ENCODE measurements at places on chromosomes 7 and 10.

- no peak for DNase-seq
Observed at GRCh38 chr7:107173191-107173590, 4.4 kb downstream of the HBP1 start.

- peak; percentile 64 for DNase-seq
Observed at GRCh38 chr10:58755677-58756076, 243.0 kb downstream of the BICC1 start.

DNA sequence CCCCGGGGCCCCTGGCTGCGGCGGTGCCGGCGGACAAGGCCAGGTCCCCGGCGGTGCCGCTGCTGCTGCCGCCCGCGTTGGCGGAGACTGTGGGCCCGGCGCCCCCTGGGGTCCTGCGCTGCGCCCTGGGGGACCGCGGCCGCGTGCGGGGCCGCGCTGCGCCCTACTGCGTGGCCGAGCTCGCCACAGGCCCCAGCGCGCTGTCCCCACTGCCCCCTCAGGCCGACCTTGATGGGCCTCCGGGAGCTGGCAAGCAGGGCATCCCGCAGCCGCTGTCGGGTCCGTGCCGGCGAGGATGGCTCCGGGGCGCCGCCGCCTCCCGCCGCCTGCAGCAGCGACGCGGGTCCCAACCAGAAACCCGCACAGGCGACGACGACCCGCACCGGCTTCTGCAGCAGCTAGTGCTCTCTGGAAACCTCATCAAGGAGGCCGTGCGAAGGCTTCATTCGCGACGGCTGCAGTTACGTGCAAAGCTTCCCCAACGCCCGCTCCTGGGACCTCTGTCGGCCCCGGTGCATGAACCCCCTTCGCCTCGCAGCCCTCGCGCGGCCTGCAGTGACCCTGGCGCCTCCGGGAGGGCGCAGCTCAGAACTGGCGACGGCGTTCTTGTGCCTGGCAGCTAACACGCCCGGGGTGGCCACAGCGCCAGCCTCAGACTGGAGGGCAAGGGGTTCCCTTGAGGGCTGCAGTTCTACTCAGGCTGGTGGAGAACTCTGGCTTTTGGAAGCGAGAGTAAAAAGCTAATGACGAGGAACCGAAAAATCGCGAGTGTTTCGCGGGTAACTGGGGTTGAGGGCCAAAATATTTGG, 804 bp downstream of the FRAT1 start:
- DNase-seq = no peak

DNA sequence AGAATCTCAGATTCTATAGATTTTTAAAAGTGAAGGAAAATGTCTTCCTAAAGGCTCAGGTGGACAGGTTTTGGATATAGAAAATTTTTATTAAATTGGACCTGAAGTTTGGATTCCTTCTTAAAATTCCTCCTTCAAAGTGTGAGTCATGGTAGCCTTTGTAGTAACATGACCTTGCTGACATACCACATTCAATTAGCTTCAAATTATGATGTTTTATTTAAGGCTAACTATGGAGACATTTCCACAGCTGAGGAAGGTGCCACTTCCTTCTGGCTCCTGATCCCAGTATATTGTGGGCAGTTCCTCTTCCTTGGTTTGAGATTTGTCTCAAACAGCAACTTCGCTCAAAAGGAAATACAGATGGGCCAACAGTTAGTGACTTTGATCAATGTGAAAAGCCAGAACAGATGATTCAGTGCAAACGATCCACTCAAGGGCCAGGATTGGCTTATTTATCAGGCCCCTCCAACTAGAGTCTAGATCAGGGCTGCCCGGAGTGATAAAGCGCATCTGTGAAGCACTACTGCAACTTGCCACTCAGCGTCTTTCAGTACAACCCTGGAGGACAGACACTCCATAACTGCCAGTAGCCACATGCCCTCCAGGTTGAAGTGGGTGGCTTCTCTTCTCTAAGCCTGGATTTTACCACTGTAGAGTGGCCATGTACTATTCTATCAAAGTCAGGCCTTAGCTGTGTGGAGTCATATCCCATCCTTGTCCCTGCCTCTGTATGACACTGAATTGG, 573.5 kb downstream of the KIF20B start:
- no peak for DNase-seq

GRCh38 chr7:142865766-142866165, 10.9 kb downstream of the EPHB6 start:
- no peak for DNase-seq

- no peak for DNase-seq
Observed at GRCh38 chr7:120404042-120404441, 131.1 kb downstream of the KCND2 start.

DNA sequence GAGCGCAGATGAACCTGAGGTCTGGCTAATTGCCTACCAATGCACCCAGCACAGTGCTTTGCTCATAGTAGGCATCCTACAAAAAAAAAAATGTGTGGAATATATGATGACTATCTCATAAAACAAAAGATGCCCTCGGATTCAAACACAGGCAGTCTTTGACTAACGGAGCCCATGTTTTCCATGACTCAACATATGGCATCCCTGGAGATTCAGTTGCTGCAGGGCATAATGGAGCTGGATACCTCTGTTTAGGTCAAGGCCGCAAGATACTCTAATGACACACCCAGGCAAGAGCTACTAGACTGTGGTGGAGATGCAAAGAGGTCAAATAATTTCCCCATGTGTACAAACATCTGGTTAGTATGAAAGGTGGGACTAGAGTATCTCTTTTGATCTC, 16.3 kb downstream of the CUBN start:
- DNase-seq = no peak

DNA sequence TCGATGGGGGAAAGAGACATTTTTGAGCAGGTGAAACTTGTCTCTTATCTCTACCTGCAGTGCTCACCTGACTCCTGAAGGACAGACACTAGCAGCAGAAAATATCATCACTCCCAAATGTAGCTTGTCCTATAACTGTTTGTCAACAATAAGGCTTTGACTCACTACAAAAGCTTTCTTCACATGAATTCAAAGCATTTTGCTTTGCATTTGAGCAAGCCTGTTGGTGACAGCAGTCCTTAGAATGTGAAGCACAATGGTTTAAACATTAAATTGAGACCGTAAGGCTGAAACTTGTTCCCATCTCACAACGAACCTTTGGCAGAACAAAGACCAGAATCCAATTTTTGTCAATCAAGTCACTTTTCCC, 30.6 kb upstream of the ZNRF2 start:
- DNase-seq = no peak

- DNase-seq = no peak
Observed at GRCh38 chr7:113143486-113144257, 25.3 kb upstream of the SMIM30 start.

GRCh38 chr7:68789597-68789996, 808.7 kb upstream of the AUTS2 start:
- no peak for DNase-seq

GRCh38 chr7:40885503-40885902, 750.7 kb downstream of the SUGCT start:
- no peak for DNase-seq

- DNase-seq = peak; percentile 86
Observed at GRCh38 chr7:17405786-17406185, 107.3 kb downstream of the AHR start.

DNA sequence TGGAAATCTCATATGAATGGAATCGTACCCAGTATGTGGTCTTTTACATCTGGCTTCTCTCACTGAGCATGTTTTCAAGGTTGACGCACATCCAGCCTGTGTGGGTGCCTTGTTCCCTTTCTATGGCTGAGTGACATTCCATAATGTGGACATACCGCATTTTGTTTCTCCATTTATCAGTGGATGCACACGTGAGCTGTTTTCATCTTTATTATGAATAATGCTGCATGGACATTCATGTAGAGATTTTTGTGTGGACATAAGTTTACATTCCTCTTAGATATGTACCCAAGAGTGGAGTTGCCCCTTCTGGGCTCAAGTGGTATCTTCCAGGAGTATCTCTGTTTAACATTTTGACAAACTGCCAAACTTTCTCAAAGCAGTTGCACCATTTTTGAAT, 1.3 kb upstream of the SCART1 start:
- no peak for DNase-seq

DNA sequence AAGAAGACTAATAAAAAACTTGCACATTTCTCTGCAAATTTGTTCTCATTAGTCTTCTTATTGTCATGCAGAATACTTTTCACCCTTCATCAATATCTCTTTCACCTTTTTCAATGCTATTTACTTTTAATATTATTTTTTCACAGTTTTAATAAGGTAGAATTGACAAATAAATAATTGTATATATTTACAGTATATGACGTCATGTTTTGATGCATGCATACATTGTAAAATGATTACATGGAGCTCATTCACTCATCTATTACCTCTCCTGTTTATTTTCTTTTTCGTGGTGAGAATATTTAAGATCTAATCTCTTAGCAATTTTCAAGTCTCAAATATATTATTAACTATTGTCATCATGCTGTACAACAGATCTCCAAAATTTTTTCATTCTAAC, 658.2 kb upstream of the MKI67 start:
- DNase-seq = no peak

- no peak for DNase-seq
Observed at GRCh38 chr10:3942937-3943489, 158.0 kb upstream of the KLF6 start.

DNA sequence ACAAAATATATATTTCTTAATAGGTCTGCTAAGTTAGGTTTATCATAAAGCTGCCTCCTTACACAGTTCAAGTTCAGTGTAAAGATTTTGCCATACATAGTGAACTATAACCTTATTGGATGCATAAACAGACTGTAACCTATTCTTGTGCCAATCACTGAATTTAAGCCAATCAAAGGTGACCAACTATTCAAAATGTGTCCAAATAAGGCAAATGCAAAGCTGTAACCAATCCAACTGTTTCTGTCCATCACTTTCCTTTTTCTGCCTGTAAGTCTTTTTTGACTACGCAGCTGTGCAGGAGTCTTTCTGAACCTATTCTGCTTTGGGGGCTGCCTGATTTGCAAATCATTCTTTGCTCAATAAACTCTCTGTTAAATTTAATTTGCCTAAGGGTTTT, 11.6 kb upstream of the DNMBP start:
- no peak for DNase-seq

GRCh38 chr10:58070956-58071355, 196.7 kb downstream of the IPMK start:
- DNase-seq = no peak

DNA sequence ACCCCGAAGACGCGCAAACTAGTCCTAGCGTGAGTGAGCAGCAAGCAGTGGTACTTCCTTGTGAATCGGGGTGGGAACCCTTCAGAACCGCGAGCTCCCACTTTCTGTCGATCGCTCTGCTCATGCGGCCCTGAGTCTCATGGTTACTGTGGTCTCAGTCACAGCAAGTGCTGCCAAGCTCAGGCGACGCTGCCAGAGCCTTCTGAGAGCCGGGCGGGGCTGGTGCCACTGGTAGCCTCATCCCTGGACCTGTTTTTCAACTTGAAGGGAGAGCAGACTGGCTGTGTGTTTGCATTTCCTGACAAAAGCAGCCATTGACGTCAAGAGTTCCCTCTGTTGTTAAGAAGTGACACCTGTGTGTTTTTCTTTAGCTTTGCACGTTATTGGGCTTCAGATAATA, 32.9 kb upstream of the BHLHA15 start:
- DNase-seq = no peak

DNA sequence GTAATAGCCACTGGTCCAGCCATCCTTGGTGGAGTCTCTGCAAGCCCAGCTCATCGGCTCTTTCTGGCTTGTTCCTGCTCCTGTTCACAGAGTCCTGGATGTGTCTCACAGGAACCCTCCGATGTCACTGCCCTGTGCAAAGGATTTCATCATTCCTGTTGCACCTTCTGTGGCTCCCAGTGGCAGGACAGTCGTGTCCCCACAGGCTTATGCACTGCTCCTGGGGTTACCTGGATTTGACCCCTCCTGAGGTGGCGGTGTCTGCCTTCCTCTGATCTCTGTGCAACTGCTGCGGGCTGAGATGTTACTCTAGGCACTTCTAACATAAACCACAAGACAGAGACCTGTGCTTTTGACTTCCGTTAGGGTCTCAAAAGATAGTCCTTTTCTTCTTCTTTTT, 30.6 kb downstream of the APBB1IP start:
- DNase-seq = no peak

- DNase-seq = no peak
Observed at GRCh38 chr10:95789902-95790301, 33.9 kb downstream of the ENTPD1 start.

DNA sequence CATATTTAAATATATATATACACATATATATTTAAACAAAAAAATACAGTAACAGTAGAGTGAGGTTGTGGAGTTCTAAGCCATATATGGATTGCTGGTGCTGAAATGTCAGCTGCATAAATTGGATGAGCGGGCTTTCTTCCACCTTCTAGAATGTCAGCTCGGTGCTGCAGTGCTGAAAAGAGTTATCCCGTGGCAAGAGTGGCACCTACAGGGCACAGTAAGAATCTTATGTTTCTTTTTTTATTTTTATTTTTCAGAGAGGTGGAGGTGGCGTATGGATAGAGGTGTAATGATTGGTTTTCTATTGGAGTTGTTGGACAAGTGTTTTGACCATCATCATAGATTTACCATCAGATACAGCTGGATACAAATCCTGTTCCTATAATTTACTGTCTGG, 86.2 kb upstream of the DYNC1I1 start:
- DNase-seq = no peak

GRCh38 chr7:140506788-140507464, 27.6 kb upstream of the MKRN1 start:
- peak; percentile 3 for DNase-seq

DNA sequence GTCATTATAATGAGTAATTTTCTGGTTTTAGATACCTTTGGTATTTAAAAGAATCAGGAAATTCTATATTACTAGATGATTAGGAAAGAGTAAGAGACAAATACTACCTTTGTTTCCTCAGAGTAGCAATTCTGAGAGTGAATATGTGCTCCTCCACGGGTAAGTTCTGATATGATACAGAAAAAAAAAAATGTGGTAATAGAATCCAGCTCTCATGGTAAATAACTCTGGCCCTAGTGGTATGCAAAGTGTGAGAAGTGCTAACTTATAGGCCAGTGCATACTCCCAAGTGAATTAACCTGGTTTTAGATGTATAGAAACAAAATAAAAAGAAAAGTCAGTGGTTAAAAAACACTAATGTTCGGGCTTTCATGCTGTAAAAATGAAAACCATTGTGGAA, 512.6 kb upstream of the SEMA3D start:
- DNase-seq = no peak

DNA sequence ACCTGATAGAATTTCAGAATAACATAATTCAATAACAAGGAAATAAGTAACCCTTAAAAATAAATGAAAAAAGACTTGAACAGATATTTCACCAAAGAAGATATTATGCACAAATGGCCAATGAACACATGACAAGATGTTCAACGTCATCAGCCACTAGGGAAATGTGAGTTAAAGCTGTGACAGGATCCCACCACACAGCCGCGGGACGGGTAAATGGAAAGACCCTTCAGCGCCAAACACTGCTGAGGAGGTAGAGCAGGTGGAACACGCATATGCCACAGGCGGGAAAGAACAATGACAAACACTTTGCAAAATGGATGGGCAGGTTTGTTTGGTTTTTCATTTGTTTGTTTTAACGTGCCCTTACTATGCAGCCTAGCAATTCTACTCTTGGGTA, 86.1 kb upstream of the RNF32 start:
- DNase-seq = no peak

GRCh38 chr10:64855941-64856340, 1334.7 kb downstream of the REEP3 start:
- no peak for DNase-seq

GRCh38 chr10:11629731-11630130, 18.3 kb upstream of the USP6NL start:
- no peak for DNase-seq

Data from amniotic stem cell (primary cell).